ENCODE measurements at places on chromosomes 6 and 20.

DNA sequence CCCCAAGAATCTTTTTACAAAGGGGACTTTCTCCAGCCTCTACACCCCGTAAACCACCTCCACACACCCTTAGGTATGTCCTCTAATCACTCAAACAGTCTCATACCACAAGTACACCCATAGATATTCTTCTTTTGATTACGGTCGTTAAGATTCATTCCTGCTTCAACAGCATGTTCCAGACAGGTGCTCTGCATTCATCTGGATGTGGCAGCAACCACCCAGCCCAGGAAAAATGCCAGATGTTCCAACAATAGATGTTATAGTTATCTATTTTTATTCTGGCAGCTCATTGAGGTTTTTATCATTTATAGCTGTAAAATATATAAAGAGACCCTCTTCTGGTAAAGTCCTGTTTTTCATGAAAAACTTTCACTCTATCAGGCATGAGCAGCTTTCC is 60.7 kb downstream of the SIM1 start:
- no peak for DNase-seq

DNA sequence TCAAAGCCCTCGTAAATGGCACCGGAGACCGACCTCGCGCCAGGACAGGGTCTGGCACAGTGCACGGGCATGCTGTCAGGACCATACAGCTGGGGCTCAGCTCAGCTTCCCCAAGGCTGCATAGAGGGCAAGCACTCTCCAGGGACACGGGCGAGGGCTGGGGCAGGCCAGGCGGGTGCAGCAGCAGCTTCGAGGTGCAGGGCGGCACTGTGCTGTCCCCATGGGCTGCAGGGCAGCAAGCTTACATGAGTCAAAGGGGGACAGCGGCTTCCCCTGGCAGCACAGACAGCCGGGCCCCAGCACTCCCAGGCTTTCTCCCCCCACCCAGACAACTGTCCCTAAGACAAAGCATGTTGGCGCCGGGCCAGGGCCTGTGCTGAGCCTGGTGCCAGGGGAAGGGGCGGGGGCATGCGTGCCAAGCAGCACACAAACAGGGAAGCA is 25.7 kb downstream of the PSMG4 start:
- DNase-seq, result no peak

DNA sequence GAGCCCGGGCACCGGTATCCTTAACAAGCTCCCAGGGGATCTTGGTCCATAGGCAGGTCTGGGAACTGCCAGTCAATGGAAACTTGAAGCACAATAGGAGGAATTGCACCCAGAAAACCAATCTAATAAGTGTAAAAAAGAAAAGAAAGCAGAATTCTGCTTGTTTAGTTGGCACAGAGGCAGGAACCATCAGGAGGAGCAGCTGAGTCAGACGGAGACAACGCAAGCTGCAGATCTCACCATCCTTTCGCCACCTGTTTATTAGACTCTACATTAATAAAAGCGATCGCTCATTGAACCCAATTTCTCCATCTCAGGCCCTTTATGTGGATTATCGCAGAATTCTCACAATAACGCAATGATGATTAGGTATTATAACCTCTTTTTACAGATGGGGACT is 9.8 kb downstream of the ZFP64 start:
- DNase-seq, result no peak

- DNase-seq, result no peak
These were observed 46.5 kb downstream of the SOBP start for GRCh38 chr6:107536180-107536961.

DNA sequence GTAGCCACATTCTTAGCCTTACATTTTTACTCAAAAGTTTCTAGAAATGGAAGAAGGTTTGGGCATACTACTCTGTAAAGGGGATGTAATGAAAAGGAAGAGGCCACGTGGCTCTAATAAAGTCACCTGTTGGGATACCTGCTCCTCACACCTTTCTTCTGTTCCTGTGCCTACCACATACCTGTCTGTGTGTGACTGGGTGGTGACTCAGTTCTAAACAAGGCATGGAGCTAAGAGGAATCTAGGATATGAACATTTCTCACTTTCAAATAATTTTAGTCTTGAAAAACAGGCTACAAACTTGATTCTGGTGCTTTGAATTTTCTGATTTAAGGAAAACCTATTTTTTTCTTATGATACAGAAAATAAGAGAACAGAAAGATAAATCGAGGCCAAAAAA is 363.6 kb downstream of the RFPL4B start:
- DNase-seq, result no peak

- no peak for DNase-seq
These were observed 6.0 kb downstream of the SRC start for GRCh38 chr20:37351689-37352607.

GRCh38 chr20:59322585-59323454 is 22.4 kb downstream of the EDN3 start:
- no peak for DNase-seq

DNA sequence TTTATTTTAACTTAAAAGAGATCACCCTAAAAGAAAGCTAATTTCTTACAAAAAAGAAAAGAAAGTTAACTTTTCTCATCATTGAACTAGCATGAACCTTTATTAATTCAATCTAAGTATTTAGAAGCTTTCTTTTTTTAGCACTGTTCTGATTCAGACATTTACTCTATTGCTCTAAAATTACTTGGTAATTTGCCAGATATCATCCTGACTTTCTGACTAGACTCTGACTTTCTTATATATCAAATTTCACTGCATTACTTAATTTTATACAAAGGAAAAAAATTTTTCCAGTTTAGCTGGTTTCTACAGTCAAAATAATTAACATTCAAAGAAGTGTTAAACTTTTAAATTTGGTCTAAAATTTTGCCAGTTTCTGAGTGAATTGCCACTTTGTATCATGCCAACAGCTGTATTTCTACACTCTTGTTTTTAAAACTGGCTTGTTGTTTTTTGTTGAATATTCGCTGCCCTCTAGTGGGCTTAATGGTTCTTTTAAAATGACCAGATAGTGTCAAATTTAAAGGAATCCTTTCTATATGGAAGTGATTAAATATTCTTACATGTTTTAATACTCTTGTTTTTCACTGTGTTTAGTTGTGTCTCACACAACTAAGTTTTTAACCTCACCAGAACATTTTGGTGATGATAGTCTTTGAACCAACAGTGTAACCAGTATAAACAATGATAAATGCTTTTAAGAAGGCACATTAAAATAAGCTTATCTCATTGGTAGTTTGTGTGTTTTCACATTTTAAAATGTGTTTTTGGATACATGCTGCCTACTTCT is 102.0 kb downstream of the POPDC3 start:
- no peak for DNase-seq

DNA sequence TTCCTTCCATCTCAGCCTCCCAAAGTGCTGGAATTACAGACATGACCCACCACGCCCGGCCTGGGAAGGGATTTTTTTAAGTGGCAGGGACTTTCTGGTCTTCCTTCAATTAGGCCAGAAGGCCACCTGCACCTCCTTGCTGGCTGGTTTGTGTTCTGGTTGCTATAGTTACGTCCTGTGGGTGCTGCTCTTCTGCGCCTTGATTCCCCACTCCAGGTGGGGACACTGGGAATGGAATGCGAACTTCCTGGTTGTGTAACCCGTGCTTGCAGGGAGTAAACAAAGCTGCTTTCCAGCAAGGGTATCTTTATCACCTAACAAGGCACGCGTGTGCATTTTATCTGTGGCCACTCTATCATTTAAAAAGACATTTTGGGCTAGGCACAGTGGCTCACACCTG is 117.7 kb downstream of the PLEKHG1 start:
- no peak for DNase-seq

GRCh38 chr6:125310994-125311649 is 9.4 kb upstream of the HDDC2 start:
- DNase-seq, result no peak

DNA sequence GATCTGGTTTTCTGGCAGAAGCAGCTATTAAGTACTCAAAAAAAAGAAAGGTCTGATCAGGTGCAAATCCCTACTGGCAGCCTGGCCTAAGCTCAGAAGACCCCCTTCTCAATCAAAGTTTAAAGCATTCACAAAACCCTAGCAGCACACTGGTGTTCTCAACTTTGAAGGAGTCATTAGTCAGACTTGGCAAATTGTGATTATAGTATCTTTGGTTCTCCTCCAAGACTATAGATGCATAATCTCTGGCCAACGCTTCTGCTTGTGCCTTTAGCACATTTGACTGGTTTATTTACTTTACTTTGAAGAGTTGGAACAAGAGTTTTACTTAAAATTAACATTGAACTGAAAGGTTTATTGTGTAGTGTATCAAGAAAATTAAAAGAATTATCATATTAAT is 248.9 kb downstream of the PTPRK start:
- no peak for DNase-seq

- DNase-seq, result no peak
These were observed 3.7 kb downstream of the AK9 start for GRCh38 chr6:109687271-109687761.

DNA sequence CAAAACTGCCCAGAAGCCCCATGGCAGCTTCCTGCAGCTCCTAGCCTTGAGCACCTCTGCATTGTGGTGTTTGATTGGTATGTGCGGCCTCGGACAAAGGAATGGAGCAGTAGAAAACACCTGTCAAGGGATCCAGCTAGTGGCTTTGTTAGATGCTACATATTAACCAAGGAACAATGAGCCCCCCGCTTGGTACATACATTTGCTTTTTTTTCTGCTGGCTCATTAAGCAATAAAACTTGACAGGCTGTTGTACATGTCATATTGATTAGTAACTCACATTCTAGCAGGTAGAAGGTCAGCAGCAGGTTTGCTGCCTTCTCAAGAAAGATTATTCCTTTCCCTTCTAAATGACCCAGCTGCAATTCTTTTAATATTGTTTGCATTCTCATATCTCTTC is 937 bp downstream of the SPACA1 start:
- no peak for DNase-seq

DNA sequence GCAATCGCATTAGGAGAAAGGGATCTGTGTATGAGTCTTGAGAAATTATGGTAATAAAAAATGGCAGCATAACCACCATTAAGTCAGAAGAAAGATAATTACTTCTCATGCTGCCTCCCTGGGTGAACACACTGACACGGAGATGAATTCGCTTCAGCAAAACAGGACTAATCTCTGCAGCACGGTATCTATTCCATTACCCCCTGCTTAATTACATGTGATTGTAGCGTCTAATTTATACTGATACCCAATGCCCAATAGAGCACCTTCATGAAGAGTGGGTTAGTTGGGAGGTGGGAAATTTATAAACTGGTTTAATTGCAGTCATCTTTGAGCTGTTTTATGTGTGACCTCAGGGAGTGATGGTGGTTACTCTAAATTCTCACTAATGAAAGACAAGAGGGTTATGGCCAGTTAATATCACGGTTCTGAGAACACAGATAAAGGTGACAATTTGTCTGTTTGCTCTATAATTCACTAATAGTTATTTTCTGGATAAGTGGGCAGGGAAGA is 476.2 kb upstream of the SULF2 start:
- DNase-seq, result no peak

DNA sequence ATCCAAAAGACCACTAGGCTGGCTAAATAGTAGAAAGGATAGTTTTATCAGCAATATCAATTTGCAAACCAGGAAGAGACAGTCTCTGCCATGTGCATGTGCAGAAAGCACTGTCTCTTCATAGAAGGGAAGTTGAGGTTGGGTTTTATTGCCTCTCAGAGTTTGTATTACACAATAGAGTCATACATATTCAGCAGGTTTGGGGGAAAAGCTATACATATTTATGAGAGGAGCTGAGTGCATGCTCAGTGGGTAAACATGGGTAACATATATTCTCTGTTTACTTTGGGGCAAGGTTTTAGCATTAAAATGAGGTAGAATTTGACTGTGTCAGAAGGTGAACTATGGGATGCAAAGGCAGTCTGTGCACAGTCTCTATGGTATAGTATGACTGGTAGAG is 14.9 kb downstream of the TMEM170B start:
- no peak for DNase-seq

DNA sequence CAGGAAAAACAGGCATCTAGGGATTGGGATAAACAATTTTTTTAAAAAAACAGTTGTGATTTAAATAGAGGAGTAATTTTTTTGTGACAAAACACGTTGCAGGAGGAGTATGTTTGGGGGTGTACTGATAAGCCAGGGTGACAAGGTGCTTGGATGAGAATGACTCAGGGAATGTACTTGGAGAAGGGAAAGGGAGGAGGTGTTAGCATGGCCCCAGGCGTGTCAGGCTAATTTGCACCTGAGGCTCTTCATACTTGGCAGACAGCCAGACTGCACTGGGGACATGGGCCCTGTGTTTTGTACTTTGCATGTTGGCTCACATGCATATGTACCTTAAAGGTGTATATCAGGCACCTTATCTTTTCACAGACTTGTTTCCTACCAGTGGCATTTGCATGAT is 22.8 kb downstream of the PANK2 start:
- no peak for DNase-seq

DNA sequence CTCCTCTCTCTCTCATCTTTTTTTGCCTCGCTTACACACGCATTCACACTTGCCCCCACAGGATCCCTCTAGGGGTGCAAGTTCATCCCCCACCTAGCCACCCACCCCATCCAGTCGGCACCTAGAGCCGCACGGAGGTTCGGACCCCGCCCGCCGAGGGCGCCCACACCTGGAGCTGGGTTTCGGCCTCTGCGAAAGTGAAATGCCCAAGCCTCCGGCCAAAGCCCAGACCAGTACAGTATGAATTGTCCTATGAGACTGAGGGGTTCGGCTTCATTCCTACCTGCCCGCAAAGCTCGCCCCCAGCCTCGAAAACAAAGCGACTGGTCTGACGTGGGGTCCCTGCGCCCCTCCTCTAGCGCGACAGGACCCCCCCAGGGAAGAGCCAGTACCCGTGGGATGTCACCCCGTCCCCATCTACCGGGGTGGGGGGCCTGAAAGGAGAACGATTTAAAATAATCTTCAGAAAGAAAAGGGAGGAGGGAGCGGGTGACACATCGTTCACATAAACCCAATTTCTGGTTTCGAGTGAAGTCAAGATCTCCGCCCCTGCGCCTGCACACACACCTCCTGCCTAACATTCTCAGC is 1.5 kb downstream of the TFAP2A start:
- DNase-seq, result no peak

DNA sequence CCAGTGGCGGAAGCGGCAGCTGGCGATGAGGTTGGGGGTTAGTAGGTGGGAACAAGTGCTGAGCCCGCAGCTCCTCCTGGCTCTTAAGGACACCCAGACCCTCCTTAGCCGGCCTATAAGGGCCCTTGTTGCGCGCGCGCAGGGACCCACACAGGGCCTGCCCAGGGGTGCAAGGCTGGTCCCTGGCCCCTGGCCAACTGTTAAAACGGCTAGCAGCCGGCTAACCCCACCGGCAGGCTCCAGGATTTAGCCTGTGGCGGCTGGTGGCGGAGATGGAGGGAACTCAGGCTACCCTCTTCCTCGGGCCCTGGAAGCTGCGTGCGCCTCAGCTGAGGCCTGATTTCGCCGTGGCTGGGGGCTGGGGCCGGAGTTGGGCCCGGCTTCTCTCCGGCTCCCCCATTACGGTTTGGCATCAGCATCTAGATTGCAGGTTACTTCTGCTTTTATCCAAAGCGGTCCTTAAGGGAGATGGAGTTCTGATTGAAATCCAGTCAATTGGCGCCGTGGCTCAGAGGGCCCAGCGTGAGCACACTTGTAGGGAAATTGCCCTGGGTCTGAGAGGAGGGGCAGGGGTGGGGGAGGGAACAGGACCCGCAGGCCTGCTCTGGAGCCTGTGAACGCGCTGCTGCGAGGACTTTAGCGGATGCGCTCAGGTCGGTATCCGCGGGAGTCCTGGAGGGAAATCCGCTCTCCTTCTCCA is 36.9 kb upstream of the CCDC167 start:
- DNase-seq, result no peak
